AG04449 (cell line): ENCODE measurements at places on chromosomes 3 and 15.

DNA sequence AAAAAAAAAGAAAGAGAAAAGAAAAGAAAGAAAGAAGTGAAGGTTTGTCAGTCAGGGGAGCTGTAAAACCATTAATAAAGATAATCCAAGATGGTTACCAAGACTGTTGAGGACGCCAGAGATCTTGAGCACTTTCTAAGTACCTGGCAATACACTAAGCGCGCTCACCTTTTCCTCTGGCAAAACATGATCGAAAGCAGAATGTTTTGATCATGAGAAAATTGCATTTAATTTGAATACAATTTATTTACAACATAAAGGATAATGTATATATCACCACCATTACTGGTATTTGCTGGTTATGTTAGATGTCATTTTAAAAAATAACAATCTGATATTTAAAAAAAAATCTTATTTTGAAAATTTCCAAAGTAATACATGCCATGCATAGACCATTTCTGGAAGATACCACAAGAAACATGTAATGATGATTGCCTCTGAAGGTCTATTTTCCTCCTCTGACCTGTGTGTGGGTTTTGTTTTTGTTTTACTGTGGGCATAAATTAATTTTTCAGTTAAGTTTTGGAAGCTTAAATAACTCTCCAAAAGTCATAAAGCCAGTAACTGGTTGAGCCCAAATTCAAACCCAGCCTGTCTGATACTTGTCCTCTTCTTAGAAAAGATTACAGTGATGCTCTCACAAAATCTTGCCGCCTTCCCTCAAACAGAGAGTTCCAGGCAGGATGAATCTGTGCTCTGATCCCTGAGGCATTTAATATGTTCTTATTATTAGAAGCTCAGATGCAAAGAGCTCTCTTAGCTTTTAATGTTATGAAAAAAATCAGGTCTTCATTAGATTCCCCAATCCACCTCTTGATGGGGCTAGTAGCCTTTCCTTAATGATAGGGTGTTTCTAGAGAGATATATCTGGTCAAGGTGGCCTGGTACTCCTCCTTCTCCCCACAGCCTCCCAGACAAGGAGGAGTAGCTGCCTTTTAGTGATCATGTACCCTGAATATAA, 2.0 kb downstream of the B2M start:
- no peak for DNase-seq

DNA sequence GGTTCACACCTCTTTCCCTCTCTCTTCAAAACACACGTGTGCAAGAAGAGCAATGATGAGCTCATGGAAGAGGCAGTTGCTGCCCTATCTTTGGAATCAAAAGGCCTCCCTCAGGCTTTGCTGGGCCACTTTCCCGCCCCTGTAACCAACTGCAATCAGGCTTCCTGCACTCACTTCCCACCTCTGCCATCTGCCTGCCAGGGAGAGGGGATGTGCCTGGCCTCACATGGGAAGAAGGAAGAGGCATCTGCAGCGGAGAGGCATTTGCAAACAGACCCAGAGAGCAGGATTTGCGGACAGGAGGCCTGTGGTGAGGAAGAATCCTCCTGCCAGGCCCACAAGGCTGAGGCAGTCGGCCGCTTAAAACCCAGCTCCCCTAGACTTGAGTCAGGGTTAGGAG, 175.6 kb upstream of the ATP10A start:
- no peak for DNase-seq

DNA sequence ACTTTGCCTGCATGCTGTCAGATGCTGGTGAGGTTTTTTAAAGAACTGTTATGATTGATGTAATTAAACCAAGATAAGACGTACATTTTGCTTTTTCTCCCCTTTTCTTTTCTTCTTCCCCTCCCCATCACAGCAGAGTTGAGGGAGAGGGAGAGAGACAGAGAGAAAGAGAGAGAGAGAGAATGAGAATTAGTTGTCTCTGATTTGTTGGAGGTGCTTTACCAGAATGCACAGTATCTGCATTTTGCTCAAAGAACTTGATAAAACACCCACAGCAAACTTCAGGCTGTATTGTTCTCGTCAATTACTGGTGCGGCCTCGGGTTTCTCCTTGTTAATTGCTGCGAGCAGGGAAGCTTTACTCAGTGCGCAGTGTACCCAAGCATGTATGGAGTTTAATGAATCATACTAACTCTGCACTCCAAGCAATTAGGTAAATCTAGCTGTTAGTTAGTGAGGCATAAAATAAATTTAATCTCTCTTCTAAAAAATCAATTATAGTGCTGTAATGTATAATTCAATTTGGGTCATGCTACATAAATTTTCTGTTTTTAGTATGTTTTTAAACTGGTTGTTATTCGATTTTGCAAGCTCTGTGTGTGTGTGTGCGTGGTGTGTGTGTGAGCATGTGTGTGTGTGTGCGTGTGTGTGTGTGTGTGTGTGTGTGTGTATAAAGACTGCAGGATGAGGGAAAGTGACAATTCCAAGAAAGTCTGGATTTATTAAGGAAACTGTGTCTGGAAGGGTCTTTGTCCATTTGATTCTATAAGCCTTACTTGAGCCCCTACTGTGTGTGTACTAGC, 273.4 kb downstream of the TLE3 start:
- DNase-seq, result no peak

DNA sequence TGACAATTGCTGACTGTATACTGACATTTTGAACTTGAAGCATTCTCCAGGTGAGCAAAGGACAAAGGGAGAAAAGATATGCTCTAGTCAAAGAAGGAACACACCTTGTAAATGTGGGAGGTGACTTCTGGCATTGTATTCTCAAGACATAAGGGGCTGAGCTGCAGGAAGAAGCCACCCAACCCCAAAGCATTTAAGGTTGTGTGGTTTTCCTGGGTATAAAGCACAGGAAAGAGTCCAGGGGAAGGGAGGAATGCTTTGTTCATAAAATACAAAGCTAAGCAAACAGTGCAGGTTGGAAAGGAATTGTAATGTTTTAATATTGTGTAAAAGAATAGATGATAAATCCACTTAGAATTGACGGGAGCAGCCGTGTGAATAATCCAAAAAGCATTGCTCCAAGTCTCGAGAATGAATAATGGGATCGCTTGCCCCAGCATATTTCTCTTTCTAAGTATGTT, 102.4 kb upstream of the LRIG1 start:
- no peak for DNase-seq

DNA sequence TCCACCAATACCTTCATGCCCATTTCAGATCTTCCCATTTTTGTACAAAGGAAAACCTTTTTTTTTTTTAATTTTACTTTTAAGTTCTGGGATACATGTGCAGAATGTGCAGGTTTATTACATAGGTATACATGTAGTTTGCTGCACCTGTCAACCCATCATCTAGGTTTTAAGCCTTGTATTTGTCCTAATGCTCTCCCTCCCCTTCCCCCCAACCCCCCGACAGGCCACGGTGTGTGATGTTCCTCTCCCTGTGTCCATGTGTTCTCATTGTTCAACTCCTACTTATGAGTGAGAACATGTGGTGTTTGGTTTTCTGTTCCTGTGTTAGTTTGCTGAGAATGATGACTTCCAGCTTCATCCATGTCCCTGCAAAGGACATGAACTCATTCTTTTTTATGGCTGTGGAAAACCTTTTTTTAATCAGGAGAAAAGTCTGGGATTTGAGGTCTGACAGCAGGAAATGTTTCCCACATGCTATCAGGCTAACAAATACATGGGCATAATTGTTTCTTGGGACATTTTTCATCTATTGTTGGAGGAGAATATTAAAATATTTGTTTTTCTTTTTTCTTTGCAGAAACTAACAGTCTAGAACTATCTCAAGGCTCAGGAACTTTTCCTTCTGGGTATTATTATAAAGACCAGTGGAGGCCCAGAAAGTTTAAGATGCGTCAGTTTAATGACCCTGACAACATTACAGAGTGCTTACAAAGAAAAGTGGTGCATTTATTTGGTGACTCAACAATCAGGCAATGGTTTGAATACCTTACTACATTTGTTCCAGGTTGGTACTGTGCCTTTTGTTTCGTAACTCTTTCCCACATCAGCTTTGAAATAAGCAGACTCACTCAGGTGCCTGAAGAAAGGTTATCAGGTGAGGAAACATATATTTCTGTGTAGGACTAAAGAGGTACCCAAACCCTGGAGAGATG, 32.8 kb upstream of the NFKBIZ start:
- no peak for DNase-seq

GRCh38 chr15:42691308-42691707, 45.6 kb downstream of the CDAN1 start:
- no peak for DNase-seq

GRCh38 chr3:30692498-30693130, 86.2 kb downstream of the TGFBR2 start:
- no peak for DNase-seq

DNA sequence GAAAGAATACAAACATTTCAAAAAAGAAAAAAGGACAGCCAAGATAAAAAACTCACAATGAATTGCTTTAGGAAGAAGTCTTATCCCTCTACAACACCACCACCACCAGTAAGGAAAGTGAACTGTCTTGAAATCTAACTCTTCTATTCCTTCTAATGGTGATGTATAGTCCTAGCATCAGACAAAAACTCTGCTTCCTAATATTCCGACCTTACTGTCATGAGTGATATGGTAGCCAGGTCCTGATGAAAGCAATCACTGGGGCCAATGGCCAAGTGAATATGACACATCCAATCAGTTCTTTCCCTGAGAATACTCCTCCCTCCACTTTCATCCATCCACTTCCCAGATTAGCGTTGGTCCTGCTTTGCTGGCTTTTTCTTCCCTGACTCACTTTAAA, 14.8 kb downstream of the GK5 start:
- no peak for DNase-seq

DNA sequence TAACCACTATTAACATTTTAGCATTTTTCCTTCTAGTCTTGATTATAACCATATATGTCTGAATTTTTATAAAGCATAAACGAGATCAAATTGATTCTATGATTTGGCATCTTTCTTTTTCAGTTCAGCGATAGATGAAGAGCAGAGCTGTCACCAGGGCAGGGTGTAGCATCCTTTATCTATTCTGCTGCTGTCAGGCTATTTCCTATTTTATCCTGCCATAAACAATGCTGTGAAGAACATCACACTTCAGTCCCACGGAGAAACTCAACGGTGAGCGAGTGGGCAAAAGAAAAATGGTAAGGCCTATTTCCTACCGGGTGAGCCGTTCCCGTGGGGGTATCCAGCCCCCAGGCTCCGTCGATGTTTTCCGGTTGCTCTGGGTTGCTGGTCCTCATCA, 15.5 kb downstream of the TMEM40 start:
- no peak for DNase-seq

- no peak for DNase-seq
These were observed 39.5 kb upstream of the IQSEC1 start for GRCh38 chr3:13112521-13113345.

GRCh38 chr3:15903164-15903563, 105.4 kb upstream of the ANKRD28 start:
- DNase-seq, result no peak

DNA sequence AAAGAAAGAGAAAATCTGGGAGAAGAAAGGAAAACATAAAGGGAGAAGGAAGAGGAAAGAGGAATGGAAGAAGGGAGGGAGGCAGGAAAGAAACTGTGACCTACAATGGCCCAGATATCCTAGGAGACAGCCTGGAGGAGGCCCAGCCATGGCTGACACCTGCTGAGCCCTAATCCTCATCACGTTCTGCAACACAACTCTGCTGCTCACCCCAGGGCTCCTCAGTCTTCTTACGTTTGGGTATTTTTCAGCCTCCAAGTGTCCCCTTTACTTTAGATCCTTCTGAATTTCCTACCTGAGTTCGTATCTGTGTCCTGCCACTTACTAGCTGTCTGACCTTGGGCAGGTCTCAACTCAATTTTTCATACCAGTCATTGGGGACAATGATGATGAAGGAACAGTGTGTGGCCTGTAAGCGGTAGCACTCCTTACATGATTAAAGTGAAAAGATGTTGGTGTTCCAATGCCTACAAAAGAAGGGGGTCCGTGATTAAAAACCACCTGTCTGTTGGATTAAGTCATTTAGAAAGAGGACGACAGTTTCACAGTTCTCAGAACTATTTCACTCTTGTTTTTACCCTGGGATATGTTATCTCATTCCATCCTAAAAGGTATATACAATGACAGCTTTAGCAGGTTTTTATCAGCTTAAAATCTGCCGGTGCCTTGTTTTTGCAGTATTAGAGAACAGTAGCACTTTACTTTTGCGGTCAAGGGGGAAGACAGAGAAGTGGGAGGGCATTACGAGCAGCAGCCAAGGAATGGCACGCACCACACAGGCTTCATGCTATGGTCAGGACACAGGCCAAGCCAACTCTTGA, 47.4 kb downstream of the CCR4 start:
- no peak for DNase-seq

DNA sequence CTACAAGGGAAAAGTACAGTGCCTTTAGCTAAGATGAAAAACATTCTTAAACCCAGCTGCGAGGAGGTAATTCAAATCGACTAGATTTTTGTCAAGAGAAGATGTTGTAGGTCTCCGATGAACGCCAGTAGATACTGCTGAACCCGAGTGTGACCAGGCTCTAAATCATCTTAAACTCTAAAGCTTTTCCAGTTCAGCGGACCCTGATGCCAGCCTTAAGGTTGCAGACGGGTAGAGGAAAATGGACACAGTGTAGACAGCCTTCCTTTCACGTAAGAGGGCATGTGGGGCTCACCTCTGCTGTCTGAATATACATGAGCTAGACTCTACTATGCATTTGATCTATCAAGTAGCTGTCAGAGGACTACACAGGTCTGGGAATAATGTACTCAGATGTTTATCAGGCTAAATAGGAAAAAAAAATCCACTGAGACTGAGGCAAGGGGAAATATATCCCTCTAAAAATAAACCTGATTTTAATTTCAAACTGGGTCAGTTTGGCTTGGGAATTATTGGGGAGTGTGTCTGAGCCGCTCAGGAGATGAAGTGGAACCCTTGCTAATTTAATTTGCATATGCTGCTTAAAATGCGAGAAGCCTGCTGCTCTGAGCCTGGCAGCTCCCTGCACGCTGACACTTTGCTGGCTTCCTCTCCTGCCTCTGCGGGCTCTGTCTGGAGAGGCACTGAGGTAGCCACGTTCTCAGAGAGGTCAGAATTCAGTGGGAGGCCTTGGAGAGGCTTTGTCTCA, 151.9 kb downstream of the CADPS start:
- no peak for DNase-seq

DNA sequence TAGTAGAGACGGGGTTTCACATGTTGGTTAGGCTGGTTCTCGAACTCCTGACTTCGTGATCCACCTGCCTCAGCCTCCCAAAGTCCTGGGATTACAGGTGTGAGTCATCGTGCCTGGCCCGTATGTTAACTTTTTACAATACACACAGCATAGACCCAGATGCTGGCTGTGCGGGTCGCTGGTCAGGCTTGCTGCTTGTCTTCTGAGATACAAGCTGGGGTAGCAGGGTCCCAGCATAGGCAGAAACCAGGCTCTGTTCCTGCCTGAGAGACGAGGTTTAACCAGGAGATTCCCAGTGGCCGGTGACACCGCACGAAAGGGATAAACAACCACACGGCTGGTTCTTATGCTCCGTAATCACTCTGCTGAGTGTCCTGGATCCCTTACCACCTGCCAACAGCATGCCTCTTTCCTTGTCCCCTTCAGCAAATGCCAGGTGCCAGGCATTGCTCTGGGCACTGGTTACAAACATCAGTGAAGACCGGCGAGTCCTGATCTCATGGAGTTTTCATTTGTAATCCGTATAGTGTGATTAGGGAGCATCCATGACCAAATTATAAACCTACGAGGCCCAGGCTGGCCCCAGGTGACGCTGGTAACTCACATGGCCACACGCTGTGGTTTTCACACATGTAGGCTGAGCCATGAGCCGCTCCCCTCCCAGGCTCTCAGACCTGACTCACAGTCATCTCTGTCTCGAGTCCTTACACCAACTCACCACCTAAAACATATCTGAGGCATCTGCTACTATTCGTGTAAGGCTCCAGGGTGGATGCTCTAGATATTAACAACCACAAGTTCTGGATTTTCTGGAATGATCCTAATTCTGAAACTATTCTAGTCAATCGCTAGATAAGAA, 125.7 kb downstream of the PDZRN3 start:
- DNase-seq, result no peak

- DNase-seq, result no peak
These were observed 881.8 kb upstream of the NR2F2 start for GRCh38 chr15:95448531-95449229.
